Effector memory CD8-positive, alpha-beta T cell (primary cell): ENCODE measurements at places on chromosomes 5 and 9.

DNA sequence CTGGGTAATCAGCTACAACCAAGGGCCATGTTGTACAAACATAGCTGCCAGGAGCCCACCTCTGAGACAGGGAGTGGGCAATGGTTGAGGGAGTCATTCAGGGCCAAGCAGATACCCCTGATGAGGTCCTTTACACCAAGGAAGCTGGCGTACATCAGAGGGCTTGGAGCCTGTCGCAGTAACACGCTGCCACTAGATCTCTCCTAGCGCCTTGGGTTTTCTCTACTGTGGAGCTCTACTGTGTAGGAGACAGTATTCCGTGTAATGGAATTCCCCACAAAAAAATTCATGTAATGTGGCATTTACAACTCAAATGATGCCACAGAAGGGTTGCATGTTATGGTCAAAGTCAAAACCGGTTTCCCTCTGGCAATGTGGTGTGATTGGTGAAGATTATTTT lies 41.4 kb upstream of the CRB2 start:
- DNase-seq = no peak

GRCh38 chr9:18463991-18464390 lies 10.0 kb upstream of the ADAMTSL1 start:
- no peak for DNase-seq

DNA sequence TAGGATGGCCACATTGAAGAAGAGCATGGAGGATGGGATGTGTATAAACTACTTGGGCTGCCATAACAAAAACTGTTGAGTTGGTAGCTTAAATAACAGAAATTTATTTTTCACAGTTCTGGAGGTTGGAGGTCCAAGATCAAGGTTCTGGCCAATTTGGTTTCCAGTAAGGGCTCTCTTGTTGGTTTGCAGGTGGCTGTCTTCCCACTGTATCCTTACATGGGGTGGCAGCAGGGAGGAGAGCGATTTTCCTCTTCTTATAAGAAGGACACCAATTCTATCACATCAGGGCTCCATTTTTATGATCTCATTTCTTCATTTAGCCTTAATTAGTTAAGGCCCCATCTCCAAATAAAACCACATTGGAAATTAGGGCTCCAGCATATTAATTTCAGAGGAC lies 465.7 kb downstream of the GADD45G start:
- no peak for DNase-seq

- DNase-seq = no peak
These were observed 37.9 kb downstream of the DBH start for GRCh38 chr9:133674091-133674490.

- DNase-seq = no peak
These were observed 49.6 kb downstream of the BARX1 start for GRCh38 chr9:93905473-93906133.

- no peak for DNase-seq
These were observed 145.8 kb downstream of the TENT4A start for GRCh38 chr5:6859023-6859422.

DNA sequence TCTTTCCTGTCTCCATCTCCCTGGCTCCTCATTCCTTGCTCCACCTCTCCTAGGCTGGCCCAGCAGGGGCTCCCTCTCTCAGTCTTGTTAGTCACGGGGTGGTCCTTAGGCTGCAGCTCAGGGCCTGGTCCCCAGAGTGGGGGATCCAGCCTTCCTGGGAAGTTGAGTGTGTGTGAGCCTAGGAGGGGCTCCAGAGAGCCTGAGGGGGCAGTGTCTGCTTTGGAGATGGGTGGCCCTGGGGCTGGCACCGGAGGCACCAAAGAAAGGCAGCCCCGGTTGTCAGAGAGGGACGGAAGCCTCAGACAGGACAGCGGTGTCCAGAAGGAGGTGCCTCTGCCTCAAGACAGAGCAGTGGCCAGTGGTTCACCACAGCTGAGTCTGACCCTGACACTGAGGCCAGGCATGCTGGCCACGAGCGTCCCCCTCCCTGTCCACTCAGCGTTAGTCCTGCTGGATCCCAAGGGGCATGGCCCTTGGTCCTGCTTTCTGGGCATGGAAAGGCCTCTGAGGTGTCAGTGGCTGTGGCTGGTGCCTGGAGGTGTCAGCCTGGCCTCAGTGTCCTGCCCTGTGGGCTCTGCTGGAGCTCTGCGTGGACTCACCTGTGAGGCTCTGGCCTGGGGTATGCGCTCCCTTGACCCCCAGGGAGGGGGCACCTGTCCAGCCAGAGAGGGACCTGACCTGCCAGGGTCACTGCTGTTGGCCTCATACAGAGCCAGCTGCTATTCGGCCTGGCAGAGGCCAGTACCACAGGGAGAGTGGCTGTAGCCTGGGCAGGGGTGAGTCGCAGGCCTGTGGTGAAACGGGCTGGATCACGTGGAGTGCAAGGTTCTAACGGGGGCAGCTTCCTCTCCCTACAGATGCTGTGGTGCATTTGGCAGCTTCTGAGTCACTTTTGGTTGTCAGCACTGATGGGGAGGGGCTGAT lies 130.6 kb downstream of the CACNA1B start:
- DNase-seq = no peak

DNA sequence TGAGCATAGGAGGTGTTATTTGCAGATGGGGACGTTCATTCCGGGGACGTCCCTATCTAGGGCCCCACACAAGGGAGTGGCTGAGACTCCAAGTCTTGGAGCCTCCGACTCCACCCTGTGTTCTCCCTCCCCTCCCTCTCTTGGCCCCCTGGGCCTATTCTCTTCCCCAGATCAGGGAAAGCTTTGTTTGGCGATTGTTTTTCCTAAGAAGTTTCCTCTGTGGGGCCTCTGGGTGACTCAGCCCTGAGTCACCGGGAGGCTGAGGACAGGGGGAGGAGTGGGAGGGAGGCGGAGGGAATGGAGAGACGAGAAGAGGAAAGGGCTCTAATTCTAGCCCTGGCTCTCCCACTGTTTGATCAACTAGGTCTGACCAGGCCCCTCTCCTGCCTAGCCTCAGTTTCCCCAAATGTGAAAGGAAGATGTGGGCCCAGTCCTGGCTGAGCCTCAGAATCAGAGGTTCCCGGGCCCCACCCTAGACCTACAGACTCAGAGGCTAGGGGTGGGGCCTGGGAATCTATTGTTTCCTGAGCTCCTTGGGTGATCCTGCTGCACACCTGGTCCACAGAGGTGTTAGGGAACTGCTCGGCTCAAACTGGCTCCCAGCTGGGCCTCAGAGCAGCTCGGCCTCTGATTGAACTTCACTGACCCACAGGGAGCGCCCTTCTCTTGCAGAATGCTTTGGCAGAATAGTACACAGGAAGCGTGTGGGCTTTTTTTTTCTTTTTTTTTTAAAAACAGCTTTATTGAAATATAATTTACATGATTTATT lies 19.2 kb downstream of the GSN start:
- DNase-seq = no peak

GRCh38 chr9:378263-378662 lies 163.6 kb downstream of the DOCK8 start:
- DNase-seq = no peak

DNA sequence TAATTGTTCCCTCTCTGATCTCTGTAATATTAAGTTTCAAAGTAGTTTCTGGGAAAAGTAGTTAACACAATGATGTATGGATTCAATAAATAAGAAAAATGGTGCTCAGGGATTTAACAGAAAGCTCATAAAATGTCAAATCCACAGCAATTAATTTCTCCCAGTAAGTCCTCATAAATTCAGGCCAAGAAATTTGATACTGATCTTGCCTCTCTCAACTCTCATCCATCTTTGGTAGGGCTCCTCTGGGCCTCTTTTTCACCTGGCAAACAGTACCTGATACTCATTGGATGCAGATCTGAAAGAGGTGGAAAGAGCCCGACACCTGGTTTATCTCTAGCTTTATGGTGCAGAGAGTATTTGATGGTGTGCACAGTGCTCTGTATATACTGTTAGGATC lies 106.1 kb downstream of the STK32A start:
- no peak for DNase-seq

GRCh38 chr5:90530736-90531487 lies 1.5 kb upstream of the LYSMD3 start:
- DNase-seq = no peak

DNA sequence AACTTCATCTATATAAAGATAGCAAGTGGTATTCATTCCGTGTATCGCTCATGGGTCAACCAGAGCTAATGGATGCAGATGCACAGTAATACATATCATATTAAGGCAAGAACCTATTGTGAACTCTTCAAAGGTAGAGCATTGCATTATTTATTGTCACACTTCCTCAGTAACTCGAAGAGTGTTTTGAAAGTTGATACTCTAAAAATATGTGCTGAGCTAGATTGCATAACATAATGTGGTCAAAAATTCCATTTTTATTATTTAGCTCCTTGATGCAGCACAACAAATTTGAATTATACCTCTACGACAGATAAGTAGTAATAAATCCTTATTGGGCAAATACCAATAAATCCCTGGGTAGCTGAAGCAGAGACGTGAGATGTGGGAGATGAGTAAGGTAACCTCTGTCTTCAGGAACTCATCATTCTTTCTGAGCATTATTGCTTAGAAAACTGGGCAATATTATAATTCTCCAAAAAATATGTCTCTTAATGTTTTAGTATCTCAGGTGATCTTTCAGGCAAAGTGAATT lies 70.3 kb downstream of the CDH18 start:
- no peak for DNase-seq

GRCh38 chr9:21317956-21318923 lies 13.1 kb upstream of the IFNA5 start:
- DNase-seq = peak; percentile 33

DNA sequence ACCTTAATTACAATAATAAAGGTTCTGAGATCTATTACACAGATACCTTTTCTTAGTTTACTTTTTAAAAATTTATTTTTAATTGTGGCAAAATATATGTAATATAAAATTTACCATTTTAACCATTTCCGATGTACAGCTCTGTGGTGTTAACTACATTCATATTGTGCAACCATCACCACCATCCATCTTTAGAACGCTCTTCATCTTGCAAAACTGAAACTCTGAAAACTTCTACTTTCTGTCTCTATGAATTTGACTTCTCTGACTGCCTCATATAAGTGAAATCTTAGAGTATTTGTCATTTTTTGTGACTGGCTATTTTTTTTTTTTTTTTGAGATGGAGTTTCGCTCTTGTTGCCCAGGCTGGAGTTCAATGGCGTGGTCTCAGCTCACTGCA lies 26.8 kb downstream of the WWC1 start:
- no peak for DNase-seq

DNA sequence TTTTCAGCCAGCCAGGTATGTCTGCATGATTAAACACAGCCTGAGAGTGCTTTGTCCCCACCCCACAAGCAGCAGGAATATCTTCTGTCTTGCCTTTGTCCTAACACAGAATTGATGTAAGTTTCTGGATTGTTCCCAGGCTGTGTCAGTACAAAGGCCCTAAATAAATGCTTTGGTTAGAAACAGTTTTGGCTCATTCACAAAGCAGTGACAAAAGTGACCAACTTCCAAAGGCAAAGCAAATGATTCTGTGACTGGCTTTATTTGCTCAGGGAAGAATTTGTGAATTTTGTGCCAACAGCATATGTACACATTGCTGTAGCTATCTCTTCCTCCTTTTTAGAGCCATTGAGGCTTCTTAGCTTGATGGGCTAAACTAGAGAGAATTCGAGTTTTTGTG lies 133.7 kb downstream of the PLPPR1 start:
- no peak for DNase-seq

- peak; percentile 17 for DNase-seq
These were observed 57.0 kb downstream of the C9orf153 start for GRCh38 chr9:86202338-86202882.

DNA sequence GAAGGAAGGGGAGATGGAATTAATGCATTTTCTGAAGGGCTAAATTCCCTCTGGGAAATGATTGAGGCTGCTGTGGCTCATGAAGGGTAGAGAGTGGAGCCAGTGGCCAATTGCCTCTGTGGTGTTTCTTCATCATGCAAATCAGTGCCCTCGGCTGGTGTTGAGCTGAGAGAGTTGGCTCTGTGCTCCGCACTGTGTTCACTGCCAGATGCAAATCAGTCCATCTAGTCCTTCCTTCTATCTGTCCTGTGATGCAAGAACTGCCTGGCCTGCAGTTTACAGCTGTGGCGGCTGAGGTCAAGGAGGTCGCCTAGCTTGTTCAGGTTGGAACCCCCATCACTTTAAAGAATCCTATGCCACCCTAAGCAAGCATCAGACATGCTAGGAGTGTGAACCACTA lies 6.0 kb downstream of the TMEM171 start:
- DNase-seq = no peak

DNA sequence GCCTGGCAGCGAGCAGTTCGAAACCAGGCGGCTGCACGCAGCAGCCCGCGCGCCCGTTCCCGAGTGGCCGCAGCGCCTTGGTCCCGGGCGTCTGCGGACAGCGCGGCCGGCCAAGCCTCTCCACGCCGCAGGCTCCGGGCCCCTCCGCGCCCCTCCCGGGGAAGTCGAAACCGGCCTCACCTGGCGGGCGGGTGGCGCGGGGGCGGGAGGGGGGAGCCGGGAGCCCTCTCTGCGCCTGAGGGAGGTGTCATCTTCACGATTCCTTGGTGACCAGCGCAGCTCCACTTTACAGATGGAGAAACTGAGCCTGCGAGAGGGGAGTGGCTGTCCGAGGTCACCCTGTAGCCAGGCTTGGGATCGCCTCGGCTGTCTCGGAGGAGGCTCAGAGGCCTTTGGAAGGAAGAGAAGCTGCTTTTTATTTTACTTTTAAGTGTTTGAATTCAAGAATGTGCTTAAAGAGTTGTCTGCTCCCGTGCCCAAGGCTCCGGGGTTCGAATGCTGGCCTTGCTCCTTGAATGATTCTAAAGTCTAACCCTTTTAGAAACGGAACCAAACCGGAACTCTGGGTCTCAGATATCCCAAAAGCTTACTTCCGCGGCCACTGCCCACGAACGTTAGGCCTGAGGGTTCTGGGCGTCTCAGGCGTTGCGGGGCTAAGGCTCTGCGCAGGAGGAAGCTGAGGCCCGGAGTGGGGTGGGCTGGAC lies 662 bp downstream of the SUSD3 start:
- no peak for DNase-seq

DNA sequence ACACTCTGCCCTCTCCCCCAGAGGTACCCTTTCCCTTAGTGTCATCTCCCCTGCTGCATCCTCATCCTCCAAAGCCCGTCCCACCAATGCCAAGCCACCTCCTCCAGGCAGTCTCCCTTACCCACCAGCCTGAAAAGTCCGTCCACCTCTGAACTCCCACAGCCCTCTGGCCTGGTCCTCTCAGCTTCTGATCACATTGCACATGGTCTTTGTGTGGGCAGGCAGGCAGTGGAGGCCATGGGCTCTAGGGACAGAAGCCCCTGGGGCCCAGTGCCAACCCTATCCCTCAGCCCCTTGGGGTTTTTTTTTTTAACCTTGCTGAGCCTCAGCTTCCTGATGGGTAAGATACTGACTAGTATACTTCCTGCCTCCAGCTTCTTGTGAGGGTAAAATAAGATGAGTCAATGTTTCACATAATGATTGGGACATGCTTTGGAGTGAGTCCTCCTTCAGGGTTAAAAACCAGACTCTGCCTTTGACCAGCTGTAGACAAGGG lies 19.4 kb downstream of the CSF1R start:
- no peak for DNase-seq
